ENCODE measurements at places on chromosomes 5 and 9. TPM values are rescaled to one million over a fixed set of nuclear protein-coding genes. Genes with fewer than 3 reads are reported as not detected.

DNA sequence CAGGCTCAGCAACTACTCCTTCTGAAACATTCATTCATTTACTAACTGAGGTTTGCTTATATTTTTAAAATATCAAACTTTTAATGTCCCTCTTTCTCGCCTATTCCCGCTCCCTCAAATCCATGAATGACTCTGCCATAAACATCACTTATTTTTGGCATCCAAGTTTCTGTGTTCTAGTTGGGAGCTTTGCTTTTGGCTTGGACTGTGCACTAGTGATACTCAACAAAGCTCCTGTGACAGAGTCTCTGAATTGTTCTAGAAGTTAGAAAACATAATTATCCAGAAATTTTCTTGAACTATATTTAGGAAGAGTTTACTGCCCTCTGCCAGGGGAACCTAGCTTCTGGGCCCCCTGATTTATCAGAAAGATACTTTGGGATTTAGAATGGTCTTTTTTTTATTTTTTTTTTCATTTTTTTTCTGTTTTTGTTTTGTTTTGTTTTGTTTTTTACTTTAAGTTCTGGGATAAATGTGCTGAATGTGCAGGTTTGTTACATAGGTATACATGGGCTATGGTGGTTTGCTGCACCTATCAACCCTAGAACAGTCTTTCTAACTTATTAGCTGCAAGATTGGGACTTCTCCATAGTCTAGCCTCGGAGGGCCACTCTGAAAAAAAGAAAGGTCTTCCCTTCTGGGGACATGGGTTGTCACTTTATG lies 64.7 kb upstream of the PTGER4 start:
- no peak for DNase-seq

DNA sequence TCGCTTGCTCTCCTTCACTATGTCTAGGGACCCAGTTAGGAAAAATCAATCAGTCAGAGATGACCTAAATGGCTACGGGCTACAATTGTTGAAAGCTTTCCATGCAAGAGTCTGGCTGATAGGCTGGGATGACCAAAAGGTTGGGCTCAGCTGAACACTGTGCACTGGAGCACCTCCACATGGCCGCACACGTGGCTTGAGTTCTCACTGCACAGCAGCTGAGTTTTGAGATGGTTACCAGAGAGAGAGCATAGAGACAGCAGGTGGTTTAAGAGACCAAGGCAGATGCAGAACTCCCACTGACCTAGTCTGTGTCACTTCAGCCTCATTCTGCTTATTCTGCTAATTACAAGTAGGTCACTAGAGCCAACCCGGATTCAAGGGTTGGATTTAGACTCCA lies 2354.8 kb upstream of the C9orf72 start:
- no peak for DNase-seq

- no peak for DNase-seq
These were observed 39.3 kb upstream of the TNC start for GRCh38 chr9:115157245-115157674.

DNA sequence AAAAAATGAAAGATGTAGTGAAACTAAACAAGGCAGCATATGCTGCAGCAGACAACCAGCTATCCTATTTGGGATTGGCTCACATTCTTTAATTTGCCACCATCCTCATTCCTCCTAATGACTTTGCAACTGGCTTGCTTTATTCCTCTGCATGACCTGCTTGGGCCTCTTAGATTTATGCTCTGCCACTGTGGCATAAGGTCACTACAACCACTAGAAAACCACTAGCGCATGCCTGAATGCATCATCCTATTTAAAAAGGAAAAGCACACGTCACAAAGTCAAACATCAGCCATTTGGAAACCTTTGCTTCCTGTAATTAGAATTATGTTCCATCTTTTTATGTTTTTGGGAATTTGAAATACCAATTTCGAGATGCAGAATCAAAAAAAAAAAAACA lies 40.8 kb upstream of the CCDC152 start:
- DNase-seq = no peak

PKD2L2 gene
- not detected for total RNA-seq

DNA sequence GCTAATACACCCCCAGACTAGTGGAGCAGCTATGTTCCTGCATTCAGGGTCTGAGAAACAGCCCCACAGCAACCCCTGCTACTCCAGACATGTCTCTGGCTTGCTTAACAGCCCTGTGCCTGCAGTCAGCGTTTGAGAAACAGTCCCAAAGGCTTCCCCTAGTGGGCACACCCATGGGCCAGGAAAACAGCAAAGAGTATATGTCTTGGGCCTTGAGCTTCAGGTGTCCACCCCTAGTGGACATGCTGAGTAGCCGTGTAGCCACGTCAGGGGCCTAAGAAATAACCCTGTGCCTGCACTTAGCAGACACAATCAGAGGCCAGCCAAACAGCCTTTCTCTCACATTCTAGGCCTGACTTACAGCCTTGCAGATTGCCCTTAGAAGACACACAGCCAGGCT lies 698.6 kb downstream of the PTPRD start:
- no peak for DNase-seq

XRCC4 gene
- 1.7 TPM for total RNA-seq

FGD3 gene
- 10.4 TPM for total RNA-seq

GRCh38 chr9:1140057-1140456 lies 89.9 kb downstream of the DMRT2 start:
- no peak for DNase-seq

DNA sequence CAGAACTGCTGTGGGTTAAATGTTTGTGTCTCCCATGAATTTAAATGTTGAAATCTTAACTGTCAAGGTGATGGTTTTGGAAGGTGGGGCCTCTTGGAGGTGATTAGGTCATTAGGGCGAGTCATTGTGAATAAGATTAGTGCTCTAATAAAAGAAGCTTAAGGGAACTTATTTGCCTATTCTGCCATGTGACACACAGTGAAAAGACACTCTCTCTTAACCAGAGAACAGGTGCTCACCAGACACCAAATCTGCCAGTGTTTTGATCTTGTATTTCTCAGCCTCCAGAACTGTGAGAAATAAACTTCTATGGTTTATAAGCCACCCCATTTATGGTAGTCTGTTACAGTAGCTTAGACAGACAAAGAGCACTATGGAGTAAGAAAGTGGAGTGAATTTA lies 117.9 kb upstream of the SV2C start:
- DNase-seq = no peak

GRCh38 chr9:27763831-27764230 lies 190.6 kb upstream of the C9orf72 start:
- no peak for DNase-seq

FBXL7 gene
- 0.35 TPM for total RNA-seq

DNA sequence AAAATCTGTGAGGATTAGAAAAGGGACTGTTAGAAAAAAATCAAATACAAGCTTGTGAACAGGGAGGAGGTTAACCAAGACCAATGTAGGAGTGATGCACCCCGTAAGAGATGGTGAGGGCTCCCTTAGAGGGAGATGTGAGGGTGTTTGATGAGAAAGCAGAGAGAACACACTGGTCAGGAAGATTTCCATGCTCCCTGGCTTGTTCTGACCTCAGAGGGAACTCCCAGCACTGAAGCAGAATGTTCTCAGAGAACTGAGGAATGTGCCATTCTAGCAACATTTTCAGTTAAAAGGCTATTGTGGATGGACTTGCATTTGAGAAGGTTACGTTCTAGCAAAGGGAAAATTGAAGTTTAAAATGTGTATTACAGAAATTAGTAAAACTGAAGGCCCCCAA lies 110.6 kb downstream of the HTR4 start:
- no peak for DNase-seq

DNA sequence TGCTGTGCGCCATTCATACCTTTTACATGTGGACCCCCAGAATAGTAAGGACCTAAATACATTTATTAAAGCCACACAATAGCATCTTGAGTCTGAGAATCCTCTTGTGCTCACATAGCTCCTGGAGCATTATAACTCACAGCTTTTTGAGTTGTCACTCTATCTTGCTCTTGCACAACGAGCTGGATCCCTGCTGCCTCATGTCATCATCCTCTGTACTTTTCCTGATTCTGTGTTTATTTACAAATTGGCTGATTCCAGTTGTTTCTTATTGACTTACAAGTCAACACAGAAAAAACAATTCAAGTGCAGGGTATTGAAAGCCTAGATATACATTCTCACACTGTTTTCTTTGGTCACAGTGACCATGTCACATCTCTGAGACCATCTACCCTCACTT lies 112.9 kb downstream of the SLC1A3 start:
- no peak for DNase-seq

GRCh38 chr9:96187151-96187555 lies 114.8 kb downstream of the HSD17B3 start:
- no peak for DNase-seq

SLC34A3 gene
- not detected for total RNA-seq

DNA sequence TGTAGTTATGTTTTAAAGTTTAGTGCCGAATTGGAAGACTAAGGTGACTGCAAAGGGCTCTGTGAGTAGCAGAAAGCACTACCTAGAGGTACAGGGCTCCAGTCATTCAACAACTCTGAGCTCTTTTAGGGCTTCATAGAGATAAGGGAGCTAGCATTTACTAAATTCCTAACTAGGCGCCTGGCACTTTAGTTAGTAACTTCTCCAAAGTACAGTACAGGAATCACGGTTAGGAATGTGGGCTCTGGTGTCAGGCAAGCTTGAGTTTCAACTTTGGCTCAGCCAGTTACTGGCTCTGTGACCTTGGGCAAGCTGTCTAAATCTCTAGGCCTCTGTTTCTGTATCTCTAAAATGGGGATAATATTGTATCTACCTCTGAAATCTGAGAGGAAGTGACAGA lies 115.3 kb downstream of the SLIT3 start:
- no peak for DNase-seq

DNA sequence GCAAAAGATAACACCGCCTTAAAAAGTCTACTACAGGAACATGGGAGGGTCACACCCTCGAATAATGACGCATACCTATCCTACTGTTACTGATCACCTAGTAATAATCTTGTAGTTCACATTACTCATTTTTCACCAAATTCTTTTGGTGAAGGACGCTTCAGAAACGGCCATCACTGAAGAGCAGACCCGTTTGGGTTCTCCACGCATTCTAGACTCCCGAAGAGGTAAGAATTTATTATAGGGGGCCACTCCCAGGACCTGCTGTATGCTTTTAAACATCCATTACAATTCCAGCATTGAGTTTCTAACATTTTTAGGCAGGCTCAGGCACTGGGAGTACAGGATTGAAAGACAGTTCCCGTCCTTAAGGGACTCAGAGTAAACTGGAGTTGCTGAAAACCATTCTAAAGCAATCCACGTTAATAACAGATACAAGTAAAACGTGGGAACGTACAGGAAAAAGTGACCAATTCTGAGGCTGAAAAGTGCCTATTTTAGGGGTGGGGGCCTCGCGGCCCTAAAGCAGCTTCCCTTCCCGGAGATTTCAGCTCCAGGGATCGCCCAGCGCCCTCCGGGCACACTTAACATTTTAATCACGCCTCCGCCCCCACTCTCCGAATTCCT lies at the start of gene FER:
FER (plus strand) TSS at position 124 of the 627 bp plus-strand sequence. CDS start 50,286 bp downstream, outside the sequence.
- DNase-seq = no peak

GRCh38 chr9:84659773-84660172 lies 9.8 kb upstream of the NTRK2 start:
- DNase-seq = no peak

SNCAIP gene
- total RNA-seq = 0.58 TPM

DNA sequence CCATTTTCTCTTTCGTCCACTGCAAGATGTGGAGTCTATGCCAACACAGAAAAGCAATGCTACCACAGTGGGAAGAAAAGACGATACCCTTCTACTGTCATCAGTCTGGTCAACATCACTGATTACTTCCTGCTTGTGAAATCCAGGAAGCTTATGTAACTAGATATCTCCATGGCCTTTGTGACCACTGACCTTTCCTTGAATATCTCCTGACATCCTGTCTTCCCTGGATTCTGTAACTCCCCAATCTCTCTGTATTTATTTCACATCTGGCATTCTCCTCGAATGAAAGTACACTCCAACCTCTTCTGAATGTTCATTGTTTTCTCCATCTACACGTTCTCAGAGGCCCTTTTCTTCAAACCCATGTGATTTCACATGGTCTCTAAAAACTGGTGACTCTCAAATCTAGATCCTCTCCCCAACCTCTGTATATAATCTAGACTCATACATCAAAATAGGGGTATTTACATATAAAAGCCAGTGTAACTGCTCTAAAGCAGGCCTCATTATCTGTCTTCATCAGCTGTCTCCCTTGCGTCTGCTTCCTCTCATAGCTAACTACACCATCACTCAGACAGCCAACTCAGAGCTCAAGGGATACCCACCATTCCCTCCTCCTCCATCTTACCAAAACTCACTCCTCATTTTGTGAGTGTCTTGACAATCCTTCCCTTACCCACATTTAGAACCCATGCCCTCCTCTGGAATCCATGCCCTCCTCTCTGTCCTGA lies 156.8 kb downstream of the SEMA5A start:
- no peak for DNase-seq

DNA sequence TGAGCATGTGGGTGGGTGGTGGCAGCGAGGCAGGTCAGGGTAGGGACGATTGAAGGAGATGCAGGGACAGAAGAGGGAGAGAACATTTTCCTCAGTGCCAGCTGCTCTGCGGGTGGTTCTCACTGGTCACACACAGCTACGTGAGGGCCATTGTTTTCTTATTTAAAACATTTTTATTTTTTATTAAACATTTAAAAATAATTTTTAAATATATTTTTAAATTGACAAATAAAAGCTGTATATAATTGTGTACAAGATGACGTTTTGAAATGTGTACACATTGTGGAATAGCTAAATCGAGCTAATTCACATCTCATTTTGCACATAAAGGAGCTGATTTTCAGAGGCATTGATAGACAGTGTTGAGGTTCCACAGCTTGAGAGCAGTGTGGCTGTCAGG lies 14.0 kb downstream of the FAM240B start:
- no peak for DNase-seq

RNF180 gene
- total RNA-seq = 5.2 TPM

GRCh38 chr9:131839281-131840084 lies 99.6 kb upstream of the RAPGEF1 start:
- no peak for DNase-seq

GRCh38 chr9:16271967-16272366 lies 598.5 kb downstream of the BNC2 start:
- no peak for DNase-seq

DNA sequence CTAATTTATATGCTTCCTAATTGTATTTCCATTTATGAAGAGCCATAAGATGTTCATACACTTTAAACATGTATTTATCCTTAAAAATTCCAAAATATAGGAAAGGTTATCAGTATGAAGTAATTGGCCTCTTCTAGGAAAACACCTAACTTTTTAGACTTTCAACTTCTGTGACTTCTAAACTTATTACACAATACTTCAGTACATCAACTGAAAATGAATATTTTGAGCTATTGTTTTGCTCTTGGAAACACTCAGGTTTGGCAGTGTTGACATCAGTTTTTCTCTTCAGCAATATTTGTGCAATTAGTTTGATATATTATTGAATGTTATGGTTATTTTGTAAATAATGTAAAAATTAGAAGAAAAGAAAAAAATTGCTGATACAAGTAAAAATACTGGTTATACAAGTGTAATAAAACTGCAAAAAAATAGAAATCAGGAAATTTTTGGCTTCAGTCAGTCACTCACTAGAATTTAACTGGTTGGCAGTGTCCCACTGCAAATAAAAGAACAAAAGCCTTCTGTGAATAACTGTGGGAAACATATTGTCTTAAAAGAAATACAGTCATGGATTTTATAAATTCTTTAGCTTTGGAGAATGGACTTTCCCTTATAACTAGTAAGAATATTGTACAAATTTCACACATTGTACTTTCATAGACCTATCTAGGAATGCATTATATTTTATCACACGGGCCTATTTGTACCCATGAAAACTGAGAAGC lies 635.9 kb downstream of the TLE1 start:
- DNase-seq = no peak

All from pancreas (tissue), 10 donors.